Stimulated activated CD8-positive, alpha-beta memory T cell treated with anti-CD3 and anti-CD28 coated beads, Interleukin-4, amount 100 ng/mL, for 1 hour (primary cell): ENCODE measurements at places on chromosomes 6 and 20.

DNA sequence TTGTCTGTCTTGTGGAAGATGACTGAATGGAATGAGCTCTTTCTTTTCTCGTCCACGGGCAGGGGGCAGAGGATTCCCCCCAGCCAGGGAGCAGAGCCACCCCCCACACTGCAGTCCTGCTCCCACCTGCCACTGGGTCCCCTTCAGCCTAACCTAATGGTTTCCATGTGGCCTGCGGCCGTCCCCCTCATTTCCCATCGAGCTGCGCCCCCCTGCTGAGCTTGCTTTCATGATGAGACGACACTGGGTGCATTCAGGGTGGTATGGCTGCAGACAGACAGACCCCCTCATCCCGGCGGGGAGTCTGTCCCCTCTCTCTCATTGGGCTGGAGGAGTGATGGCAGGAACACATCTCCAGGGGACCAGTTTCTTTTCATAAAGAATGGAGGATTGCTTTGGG lies 140.8 kb downstream of the DTNBP1 start:
- DNase-seq = no peak

GRCh38 chr6:31851485-31851832 lies 11.2 kb downstream of the NEU1 start:
- no peak for DNase-seq

DNA sequence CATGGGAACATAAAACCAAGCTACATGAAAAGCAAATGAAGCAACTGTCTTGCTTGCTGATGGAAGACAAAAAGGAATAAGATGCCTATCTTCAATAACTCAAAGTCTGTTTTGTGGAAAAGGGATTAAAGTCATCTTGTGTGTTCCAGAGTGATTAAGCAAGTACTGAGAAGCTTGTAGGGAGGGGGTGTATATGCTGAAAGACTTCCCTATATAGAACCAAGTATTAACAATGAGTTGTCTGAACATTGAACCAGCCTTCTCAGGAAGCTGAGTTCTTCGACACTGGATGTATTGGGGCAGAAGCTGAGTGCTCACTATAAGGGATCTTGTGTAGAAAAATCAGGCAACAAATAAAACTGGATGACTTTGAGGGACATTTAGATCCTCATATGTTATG lies 451.8 kb downstream of the CD83 start:
- DNase-seq = no peak

GRCh38 chr6:101534821-101535220 lies 141.3 kb downstream of the GRIK2 start:
- DNase-seq = no peak

DNA sequence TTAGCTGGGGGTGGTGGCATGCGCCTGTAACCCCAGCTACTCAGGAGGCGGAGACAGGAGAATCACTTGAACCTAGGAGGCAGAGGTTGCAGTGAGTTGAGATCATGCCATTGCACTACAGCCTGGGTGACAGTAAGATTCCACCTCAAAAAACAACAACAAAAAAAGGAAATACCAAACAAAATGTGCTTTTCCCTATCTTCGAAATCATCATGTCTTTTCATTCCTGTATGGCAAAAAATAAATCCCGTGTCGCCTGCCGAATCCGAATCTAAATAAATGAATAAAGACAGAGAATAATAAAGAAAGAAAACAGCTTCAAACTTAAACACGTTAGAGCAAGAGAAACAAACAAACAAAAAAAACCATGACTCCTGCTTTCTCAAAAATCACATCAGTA lies 11.8 kb downstream of the B4GALT5 start:
- no peak for DNase-seq

DNA sequence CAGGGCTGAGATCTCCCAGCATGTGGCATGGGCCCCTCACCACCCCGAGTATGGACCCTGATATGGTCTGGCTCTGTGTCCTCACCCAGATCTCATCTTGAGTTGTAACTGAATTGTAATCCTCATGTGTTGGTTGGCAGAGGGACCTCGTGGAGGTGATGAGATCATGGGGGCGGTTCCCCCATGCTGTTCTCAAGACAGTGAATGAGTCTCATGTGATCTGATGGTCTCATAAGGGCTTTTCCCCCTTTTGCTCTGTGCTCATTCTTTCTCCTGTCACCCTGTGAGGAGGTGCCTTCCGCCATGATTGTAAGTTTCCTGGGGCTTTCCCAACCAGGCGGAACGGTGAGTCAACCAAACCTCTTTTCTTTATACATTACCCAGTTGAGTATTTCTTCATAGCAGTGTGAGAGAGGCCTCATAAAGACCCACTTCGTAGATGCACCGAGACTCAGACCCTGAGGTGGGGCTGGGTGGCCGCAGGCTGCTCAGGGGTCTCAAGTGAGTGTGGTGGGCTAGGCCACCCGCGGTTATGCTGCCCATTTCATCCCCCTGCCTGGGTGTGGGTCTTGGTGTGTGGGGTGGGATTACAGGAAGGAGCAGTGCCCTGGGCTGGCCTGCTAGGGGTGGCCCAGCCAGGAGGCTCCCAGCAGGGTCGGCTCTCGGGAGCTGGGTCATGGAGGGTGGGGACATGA lies 26.2 kb upstream of the GATA5 start:
- DNase-seq = no peak

- DNase-seq = peak; percentile 44
These were observed 40.6 kb downstream of the ISM1 start for GRCh38 chr20:13261460-13262301.

GRCh38 chr20:49460916-49461315 lies 21.6 kb downstream of the KCNB1 start:
- DNase-seq = no peak

- DNase-seq = no peak
These were observed 6.8 kb downstream of the BNIP5 start for GRCh38 chr6:36329798-36330291.

DNA sequence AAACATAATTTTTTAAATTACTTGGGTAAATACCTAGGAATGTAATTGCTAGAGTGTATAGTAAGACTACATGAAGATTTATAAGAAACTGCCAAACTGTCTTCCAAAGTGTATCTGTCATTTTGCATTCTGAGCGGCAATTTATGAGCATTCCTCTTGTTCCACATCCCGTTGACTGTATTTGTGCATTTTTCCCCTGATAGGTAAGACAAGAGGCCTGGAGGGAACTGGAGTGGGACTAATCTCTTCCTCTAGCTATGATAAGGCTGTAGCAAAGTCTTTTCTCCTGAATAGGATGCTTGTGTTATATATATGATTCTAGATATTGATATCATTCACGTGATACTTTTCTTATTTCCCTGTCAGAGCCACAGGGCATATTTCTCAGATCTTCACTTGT lies 1557.5 kb downstream of the GRIK2 start:
- no peak for DNase-seq

DNA sequence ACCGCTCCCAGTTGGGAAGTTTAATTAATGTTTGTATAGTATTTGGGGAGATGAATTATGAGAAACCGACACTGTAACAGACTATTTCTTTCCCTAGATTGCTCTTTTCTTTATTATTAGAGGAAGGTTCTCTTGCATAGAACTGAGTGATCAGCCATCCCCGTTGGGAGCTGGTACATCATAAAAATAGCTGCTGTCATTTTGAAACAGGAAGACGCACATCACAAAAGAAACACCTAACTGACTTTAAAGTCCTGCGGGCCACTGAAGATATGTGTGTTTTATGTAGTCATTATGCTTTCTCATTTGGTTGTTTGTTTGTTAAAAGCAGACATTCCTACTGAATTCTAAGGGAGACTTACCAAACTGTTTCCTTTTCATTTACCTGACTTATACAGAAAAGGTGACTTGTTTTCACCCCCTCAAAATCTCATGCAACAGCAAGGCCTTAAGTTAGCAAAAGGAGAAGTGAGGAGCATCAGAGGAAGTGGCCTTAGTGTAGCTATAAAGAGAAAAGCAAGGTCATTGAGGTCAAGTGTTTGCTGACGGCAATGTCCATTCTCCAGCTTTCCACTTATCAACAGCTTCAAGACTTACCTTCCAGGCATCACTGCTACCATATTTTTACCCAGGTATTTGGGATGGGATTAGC lies 91.0 kb downstream of the PKHD1 start:
- DNase-seq = no peak

DNA sequence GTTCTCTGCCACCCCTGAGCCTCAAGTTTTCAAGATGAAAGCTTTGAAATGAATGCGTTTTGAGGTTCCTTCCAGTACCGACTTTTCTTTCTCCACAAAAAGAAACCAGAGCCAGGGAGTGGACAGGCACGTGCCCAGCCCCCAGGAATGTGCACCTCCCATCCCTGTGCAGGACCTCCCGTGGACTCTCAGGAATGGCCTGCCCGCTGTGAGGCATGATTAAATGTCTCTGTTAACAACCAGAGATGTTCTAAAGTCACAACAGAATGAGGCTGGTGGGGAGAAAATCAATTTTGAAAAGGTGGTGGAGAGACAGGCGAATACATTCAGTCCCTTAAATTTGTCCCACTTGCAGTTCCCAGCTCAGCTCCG lies 1.5 kb downstream of the TGM3 start:
- no peak for DNase-seq

- no peak for DNase-seq
These were observed 35.6 kb downstream of the SUN5 start for GRCh38 chr20:32968478-32969241.

GRCh38 chr6:163469459-163469985 lies 55.0 kb downstream of the QKI start:
- no peak for DNase-seq

DNA sequence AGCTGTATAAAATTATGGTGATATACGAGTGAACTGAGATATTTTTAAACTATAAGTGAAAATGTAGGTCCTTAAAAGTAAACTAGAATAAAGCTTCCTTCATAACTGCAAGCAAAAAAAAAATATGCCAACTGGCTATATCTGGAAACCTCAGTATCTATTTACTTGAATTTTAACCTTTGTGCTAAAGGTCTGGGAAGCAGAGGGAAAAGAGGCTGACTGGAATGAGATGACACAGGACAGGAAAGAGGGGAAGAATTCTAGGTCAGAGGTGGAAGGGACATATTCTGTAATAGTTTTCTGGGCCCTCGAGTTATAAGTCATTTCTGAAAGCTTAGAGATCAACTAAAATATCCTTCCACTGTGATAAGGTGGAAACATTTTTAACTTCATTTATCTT lies 46.8 kb downstream of the AIG1 start:
- no peak for DNase-seq

- no peak for DNase-seq
These were observed 1.4 kb downstream of the PFDN4 start for GRCh38 chr20:54209216-54209813.

- no peak for DNase-seq
These were observed 368.5 kb downstream of the MAFB start for GRCh38 chr20:40320517-40321011.

DNA sequence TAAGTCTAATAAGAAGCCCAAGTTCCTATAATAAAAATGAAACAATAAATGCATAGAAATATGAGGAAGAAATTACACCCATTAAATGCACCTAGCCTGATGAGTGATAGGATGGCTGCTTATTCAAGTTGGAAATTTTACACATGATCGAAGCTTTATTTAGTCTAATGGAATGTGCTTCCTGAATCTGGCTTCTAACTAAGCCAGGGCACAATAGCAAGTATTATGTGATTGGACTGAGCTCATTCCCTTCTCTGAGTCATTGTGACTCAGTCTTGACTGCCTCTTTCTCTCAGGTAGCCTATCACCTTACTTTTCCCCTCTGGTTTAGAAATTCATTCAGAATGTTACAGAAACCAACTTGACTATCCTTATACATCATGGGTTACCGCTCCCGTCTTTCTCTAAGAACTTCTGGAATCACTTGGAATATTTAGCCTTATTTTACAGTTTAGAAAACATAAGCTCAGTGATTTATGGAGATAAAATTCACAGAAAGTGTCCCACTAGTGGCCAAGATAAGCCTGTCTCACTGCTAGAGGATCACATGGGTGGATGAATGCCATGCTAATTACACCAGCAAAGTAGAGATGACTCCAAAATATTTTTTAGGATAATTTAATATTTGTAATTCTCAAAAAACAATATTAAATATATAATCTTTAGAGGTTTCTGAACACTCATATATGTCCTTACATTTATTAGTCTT lies 505.3 kb upstream of the JAG1 start:
- no peak for DNase-seq

- no peak for DNase-seq
These were observed 53.3 kb upstream of the LGSN start for GRCh38 chr6:63372951-63373533.

- no peak for DNase-seq
These were observed 496.5 kb downstream of the EPM2A start for GRCh38 chr6:145238787-145239186.

DNA sequence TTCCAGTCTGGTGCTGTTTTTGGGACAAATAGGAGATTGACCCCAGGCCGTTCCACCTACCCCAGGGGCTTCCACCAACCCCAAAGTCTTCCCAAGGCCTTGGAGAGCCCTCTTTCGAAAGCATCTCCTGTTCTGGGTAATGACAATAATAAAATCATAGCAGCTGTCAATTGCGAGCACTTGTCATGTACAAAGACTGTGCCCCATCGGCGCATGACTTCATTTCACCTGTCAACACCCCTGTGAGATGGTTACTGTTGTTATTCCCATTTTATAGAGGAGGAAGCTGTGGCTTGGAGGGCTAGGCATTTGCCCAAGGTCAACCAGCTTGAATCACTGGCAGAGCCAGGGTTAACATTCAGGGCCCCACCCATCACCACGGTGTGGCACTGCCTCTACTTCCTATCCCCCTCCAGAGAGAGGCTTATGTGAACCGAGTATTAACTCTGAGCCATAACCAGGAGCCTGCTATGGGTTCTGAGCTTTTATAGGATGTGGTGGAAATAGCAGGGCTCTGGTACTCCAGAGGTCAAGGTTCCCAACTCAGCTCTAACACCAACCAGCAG lies 51.2 kb downstream of the HNF4A start:
- no peak for DNase-seq

- no peak for DNase-seq
These were observed at the start of gene TREML2 for GRCh38 chr6:41200901-41201763. Gene TREML2, minus strand, starts transcription at chr6:41201149. Its CDS starts 141 bp downstream, at chr6:41201008.

GRCh38 chr6:131972741-131973140 lies 21.6 kb upstream of the CCN2 start:
- DNase-seq = no peak

DNA sequence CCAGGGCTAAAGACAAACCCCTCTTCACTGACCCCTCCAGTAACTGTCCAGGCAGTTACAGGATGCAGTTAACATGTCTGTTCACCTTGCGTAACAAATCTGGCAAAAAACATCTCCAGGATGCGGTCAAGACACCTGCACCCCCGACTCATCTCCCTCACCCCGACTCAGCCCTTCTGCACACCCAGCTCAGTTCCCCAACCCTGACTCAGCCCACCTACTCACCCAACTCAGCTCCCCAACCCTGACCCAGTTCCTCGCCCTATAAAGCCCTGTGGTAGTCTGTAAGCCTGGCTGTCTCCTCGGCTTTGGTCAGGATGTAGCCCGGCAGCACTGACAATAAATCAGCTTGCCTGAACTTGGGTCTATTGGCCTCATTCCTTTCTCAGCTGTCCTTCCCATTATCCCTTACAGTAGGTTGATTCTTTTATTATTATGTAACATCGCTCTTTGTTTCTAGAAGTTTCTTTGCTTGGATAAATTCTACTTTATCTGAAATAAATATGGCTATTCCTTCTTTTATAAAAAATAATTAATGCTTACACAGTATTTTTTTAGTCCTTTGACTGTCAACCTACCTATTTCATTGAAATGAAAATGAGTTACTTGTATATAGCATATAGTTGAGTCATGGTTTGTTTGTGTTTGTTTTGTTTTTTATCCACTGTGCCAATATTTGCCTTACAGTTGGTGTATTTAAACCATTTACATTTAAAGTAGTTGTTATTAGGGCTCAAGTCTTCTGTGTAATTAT lies 12.9 kb upstream of the ADTRP start:
- DNase-seq = no peak

GRCh38 chr6:160238761-160239751 lies 19.6 kb downstream of the SLC22A2 start:
- no peak for DNase-seq

- no peak for DNase-seq
These were observed 303.6 kb upstream of the FERMT1 start for GRCh38 chr20:6426287-6426891.

- DNase-seq = no peak
These were observed 78.4 kb downstream of the RNF144B start for GRCh38 chr6:18465410-18466154.
